ENCODE measurements at places on chromosomes 5 and 9.

- DNase-seq, result no peak
Measured at GRCh38 chr5:81579262-81579924, 171.5 kb downstream of the SSBP2 start.

- DNase-seq, result no peak
Measured at GRCh38 chr5:159605585-159605984, 275.3 kb upstream of the IL12B start.

GRCh38 chr9:136899196-136899595 is 12.9 kb downstream of the TRAF2 start:
- DNase-seq, result no peak

DNA sequence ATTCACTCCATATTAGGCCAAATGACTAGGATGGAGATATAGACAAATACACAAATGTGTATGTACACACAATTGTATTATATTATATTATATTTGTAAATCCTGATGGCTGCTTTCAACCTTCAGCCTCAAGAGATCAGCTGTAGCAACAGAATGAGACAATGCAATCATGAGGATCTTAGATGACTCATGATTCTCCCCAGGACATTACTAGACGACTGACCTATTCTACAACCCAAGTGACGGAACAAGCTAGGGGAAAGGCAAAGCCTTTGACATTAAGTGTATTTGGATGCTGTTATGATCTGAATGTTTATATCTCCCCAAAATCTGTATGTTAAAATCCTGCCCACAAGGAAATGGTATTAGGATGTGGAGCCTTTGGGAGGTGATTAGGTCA is 66.5 kb downstream of the COX7C start:
- no peak for DNase-seq

DNA sequence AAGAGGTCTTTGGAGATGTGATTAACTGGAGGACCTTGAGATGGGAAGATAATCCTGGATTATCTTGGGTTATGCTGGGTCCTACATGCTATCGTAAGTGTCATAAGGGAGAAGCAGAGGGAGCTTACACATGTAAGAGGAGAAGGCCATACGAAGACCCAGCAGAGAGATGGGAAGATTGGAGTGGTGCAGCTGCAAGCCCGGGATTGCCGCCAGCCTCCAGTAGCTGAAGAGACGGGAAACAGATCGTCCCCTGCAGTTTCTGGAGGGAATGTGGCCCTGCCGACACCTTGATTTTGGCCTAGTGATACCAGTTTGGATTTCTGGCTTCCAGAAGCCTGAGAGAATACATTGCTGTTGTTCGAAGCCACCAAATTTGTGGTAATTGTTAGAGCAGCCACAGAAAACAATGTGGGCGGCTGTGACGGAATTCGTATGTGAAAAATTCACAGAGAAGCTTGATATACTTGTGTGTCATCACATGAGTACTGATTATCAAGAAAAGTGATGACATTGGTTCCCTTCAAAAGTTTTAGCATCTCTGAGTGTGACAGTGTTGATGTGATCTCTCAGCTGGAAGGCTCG is 86.9 kb downstream of the CYFIP2 start:
- peak; percentile 51 for DNase-seq

GRCh38 chr9:104682642-104683041 is 11.7 kb upstream of the OR13D1 start:
- DNase-seq, result no peak

DNA sequence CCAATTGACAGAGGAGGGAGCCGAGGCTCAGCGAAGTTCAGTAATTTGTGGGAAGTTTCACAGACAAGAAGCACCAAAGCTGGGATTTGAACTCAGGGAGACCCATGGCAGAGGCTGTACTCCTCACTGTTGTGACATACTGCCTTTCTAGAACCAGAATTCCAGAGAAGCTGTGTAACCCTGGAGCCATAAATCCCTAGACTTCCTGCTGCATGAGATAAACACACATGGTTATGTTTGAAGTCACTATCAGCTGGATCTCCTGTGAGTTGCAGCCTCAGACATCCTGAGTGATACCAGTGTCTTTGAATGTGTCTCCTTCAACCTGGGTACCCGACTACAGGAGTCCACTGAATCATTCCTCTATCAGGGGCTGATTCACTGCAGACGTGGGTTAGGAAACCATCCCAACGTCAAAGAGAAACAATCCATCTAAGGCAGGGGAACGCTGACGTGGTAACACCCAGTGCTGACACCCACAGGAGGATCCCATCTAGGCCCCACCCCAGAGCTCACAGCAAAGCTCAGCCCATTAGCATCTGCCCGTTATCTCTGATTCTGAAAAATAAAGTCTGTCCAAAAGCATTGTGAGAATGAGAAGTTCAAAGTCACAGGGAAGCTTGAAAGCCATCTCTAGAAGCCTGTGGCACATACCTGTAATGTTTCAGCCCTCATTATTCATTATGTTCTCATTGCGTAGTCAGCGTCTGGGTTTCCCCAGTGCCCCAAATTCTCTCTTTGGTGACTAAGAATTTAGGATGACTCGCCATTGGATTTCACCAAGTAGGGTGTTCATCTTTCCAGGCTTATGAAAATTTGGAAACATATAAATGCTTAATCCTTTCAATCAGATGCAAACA is 36.3 kb upstream of the BASP1 start:
- peak; percentile 2 for DNase-seq

- DNase-seq, result no peak
Measured at GRCh38 chr9:119284118-119284517, 85.1 kb downstream of the BRINP1 start.

DNA sequence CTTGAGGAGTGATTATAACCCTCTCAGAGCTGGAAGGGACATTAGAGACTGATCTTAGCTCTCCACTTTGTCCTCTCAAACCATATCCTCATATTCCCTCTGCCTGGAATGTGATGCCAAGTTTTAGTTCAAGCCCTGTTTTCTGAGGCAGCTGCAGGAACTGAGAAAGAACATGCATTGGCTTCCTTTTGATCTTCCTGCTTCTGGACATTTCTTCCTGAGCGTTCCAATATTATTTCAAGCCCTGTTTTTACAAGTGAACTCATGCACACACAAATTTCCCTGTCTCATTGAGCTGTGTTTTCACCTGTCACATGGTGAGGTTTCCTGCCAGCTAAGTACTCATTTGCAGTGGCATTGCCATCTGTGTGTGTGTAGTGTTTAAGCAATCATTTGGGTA is 17.0 kb downstream of the FOCAD start:
- DNase-seq, result no peak

GRCh38 chr5:103178167-103178566 is 58.1 kb downstream of the PPIP5K2 start:
- DNase-seq, result no peak

- DNase-seq, result no peak
Measured at GRCh38 chr5:685262-686171, 7.6 kb downstream of the TPPP start.

GRCh38 chr5:82834151-82834550 is 243.0 kb downstream of the TMEM167A start:
- no peak for DNase-seq

- DNase-seq, result no peak
Measured at GRCh38 chr9:133730994-133731715, 7.0 kb downstream of the SARDH start.

DNA sequence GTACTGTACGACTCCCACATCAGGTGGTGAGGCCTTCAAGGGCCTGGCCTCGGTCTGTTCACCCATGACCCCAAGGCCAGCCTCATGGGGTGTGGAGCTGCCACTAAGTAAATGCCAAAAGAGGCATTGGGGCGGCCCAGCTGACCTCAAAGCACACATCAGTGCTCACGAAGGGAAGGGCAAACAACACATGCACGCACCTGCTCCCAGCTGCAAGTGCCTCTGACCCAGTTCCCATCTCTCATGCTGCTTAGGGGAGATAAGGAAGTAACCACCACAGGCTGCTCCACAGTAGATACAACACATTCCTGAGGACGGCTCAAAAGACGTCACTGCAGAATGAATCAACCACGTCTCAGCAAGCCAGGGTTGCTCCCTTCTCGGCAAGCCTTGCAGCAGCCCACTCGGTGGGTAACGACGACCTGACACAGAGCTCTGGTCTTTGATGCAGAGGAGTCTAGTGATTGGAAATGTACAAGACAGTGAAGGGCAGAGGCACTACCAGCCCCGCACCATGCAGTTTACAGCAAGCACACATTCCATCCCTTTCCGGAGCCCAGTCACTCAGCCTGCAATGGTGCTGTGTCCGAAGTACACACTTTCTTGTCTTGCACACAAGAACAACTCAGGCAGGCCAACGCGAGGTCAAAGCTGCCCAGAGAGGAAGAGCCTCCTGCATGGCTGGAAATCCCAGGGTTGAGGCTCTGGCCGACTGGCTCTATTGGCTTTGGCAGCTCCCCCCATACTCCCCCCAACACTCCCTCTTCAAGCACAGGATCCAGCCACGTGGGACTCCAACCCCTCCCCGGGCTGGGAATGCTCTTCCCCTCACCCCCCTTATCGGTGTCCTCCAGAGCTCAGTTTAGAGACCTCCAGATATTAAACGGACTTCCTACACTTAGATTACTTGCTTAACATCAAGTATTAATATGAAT is 31.8 kb downstream of the FABP6 start:
- no peak for DNase-seq

DNA sequence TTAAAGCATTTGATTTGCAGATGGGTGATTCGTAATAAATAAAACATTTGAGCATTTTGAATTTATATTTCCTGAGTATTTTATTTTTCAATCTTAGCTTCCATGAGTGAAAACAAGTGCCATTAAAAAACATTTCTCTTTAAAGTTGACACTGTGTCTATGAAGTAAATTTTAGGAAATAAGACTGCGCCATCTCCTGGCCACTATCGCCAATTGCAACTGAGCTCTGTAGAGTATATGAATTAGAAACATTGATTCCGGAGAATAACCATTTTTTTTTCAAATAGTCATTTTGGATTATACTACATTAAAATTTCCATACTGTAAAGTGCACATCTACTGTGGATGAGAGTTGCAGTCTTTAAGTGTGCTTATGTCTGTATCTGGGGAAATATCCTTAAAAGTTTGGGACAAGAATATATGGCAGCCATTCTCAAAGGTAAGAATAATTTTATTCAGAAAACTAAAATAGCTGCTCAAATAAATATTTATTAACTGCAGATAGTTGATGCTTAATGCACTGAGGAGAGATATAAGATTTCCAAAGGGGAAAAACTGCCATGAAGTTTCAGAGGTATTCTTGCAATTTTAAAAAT is 5.9 kb downstream of the DMRTA1 start:
- peak; percentile 34 for DNase-seq

GRCh38 chr5:154611341-154611767 is 133.3 kb upstream of the HAND1 start:
- no peak for DNase-seq

DNA sequence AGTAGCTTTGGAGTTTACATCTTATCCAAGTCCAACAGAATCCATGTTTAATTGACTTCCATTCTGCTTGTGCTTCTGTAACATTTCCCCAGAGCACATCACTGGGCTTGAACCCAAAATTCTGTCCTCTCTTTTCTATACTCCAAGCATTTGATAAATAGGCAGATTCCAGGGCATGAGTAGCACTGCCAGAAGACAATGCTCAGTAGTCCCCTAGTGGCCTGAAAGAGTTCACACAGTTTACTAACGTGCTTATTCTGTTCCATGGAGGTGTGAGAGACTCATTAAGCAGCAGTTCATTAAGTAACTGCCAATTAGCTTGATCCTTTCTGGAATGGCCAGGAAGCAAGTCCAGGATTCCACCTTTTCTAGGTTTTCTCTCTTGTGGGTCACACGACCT is 9.4 kb upstream of the GABRA6 start:
- DNase-seq, result no peak

DNA sequence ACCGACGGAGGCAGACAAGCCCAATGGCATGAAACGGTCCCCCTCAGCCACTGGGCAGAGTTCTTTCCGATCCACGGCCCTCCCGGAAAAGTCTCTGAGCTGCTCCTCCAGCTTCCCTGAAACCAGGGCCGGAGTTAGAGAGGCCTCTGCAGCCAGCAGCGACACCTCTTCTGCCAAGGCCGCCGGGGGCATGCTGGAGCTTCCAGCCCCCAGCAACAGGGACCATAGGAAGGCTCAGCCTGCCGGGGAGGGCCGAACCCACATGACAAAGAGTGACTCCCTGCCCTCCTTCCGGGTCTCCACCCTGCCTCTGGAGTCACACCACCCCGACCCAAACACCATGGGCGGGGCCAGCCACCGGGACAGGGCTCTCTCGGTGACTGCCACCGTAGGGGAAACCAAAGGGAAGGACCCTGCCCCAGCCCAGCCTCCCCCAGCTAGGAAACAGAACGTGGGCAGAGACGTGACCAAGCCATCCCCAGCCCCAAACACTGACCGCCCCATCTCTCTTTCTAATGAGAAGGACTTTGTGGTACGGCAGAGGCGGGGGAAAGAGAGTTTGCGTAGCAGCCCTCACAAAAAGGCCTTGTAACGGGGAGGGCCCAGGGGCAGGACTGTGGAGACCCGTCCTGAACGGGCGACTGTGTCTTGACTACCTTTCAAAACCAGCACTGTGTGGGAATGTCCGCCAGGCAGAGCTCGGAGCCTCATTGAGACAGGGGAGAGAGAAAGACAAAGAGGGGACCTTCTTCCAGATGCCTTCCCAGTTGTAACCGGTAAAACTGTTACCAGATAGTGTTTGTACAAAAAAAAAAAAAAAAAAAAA is 29.9 kb downstream of the CD180 start:
- DNase-seq, result peak; percentile 79

- DNase-seq, result no peak
Measured at GRCh38 chr5:168364750-168365550, 73.5 kb downstream of the WWC1 start.

DNA sequence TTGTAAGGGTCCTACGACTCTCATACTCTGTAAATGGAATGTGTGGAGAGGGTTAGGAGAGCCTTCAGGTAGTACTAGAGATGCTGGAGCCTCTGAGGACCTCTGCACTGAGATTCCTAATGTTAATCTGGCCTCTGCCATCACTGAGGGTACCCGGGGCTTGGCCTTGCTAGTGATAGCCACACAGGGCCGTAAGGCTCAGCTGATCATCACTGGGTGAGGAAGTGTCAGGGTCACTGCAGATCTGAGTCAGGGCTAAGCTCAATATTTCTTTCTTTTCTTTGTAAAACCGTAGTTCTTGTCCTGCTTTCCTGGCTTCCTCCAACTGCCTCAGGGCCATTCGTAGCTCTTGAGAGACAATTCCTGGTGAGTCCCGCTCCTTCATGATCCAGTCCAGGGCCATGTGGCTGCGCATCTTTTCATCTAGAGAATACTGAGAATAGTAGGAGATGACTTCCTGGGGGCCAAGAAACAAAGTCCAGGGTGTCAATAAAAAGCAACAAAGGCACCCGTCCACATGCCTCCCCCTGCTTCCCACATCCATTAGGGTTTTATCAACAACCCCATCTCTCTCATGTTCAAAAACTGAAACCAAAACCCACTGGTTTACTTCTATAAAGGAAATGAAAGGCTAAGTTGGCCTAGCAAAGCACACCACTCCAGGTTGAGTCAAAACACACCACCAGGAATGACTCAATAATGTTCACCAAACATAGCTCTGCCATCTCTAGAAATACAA is 47.7 kb downstream of the LIX1 start:
- DNase-seq, result no peak

- DNase-seq, result no peak
Measured at GRCh38 chr5:149418910-149419531, 39.9 kb upstream of the IL17B start.

DNA sequence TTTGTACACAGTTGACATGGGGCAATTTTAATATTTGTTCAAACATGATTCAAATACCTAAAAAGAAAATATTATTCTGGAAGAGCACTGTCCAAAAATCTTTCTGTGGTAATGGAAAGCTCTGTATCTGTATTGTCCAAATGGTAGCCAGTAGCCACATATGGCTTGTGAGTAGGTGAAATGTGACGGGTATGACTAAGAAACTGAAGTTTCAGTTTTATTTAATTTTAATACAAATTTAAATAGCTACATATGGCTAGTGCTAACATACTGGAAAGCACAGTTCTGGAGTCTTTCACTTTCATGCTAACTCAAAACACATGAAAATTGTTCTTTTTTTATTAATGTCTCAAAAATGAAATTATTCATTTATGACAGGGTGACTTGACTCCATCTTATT is 132.6 kb downstream of the PLK2 start:
- no peak for DNase-seq
